GM23248 (cell line): ENCODE measurements at places on chromosomes 12 and 14. TPM values are rescaled to one million over a fixed set of nuclear protein-coding genes. Genes with fewer than 3 reads are reported as not detected.
A peak's percentile ranks its signal among the peaks of the same experiment; 100 is the strongest.

- H3K36me3 ChIP-seq, result peaks cover 25% of the 10 kb centered on the region
- no peak overlapping the region for H3K4me3 ChIP-seq
- H3K27me3 ChIP-seq, result no peaks in the 10 kb centered on the region
Measured at GRCh38 chr14:71701990-71702389, 230.2 kb upstream of the RGS6 start.

GRCh38 chr12:84738481-84738972 lies 174.1 kb downstream of the SLC6A15 start:
- H3K36me3 ChIP-seq, result no peaks in the 10 kb centered on the region
- peak; percentile 77 for DNase-seq
- peak overlapping the region; percentile 49 for H3K27ac ChIP-seq
- H3K4me1 ChIP-seq, result peaks cover 26% of the 10 kb centered on the region
- H3K4me3 ChIP-seq, result no peak overlapping the region

DNA sequence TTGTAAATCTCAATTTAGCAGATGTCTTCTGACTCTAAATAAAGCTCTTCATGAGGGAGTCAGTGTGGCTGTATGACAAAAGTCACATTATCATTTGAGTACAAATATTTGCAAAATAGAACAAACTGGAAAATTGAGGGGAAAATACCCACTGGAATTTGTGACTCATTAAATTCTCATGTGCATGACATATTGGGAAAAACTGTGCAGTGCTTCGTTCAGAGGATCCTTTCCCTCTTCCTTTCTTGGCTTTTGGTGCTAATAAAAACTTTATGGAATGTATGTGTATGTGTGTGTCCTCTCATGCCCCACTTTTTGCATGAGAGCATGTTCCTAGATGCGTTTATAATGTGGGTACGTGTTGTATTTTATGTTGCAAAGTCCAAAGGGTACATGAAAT lies 267.8 kb downstream of the KTN1 start:
- H3K36me3 ChIP-seq, result no peaks in the 10 kb centered on the region
- peak overlapping the region; percentile 37 for H3K27ac ChIP-seq
- H3K4me1 ChIP-seq, result peaks cover 36% of the 10 kb centered on the region
- no peak overlapping the region for H3K4me3 ChIP-seq

DNA sequence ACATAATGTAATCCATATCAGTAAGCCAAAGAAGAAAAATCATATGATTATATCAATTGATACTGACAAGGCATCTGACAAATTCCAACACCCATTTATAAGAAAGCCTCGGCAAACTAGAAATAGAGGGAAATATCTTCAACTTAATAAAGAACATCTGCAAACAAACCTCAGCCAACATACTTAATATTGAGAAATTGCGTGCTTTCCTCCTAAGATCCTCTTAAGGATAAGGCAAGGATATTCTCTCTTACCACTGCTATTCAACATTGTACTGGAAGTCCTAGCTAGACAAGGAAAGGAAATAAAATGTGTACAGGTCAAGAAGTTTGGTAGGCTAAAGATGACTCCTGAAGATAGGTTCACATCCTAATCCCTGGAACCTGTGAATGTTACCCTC lies 115.9 kb downstream of the DERA start:
- H3K4me1 ChIP-seq, result peaks cover 8% of the 10 kb centered on the region
- no peak overlapping the region for H3K27ac ChIP-seq
- H3K4me3 ChIP-seq, result no peak overlapping the region
- peak; percentile 64 for DNase-seq

DNA sequence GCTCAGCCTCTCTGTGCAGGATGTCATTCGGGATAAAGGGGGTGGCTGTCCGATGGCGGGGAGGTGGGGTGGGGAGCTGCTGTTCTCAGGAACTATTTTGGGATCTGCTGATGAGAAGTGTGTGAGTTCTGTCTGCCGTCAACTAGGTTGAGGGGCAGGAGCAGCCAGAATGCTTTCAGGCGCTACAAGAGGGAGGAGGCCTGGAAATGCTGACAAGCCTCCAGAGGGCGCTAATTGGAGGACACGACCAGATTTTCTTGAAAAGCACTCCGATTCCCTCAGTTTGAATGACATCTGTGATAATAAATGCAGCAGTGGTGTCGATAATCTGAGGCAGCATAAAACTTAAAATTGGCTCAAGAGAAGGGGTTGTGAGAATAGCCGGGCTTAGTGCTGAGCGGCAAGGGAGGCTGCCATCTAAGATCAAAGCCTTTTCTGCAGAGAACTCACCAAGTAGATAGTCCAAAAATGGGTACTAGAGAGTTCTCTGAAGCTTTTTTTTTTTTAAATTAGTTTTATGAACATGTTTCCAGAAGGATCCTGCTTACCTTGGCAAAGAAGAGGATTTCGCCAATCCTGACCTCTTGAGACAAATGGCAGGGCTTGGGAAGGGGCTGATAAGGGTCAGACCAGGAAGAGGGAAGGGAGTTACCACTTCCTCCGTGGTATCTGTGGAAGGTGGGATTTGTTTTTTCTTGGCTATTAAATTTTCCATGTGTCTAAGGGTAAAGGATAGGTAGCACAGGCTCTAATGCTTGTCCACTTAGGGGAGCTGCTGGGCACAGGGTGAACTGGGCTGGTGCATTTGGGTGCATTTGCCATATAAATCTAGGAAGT lies 94.4 kb downstream of the CRACR2A start:
- no peak overlapping the region for H3K27ac ChIP-seq
- H3K4me1 ChIP-seq, result no peaks in the 10 kb centered on the region
- H3K27me3 ChIP-seq, result no peaks in the 10 kb centered on the region
- DNase-seq, result peak; percentile 55

DNA sequence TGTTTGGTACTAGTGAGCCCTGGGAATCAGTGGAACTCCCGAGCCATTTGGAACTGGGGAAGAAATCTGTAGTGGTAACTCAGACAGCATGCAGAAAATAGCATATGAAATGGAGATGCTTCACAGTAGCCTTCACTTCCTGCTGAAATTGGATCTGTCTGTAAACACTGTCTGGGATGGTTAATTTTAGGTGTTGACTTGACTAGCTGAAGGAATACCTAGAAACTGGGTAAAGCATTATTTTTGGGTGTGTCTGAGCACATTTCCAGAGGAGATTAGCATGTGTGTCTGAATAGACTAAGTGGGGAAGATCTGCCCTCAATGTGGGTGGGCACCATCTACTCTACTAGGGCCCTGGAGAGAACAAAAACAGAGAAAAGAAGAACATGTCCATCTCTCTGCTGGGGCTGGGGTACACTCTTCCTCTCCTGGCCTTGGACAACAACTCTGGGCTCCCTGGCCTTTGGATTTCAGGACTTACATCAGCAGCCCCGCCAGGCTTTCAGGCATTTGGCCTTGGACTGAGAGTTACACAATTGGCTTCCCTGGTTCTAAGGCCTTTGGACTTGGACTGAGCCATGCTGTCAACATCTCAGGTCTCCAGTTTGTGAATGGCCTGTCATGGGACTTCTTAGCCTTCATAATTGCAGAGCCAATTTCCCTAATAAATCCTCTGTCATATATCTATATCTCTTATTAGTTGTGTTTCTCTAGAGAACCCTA lies 14.0 kb upstream of the CRADD start:
- H3K4me3 ChIP-seq, result no peak overlapping the region
- no peaks in the 10 kb centered on the region for H3K4me1 ChIP-seq
- no peaks in the 10 kb centered on the region for H3K27me3 ChIP-seq

GRCh38 chr14:85223667-85224066 lies 306.3 kb upstream of the FLRT2 start:
- no peak for DNase-seq
- no peaks in the 10 kb centered on the region for H3K4me1 ChIP-seq

DNA sequence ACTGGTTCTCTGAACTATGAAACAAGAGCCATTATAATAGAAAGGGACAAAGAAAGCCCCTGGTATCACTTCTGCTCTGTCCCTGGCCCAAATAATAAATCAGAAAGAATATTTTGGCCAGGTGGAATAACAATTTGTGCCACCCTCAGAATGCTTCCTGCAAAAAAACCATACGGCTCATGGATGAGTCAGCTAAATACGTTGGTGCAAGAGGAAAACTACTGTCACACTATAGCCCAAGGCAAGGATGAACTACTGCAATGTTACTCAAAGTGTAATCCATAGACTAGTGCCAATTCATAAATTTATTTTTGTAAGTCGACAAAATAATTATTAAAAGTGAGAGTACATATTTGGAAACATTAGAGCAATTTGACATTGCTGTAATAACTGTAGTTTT lies 68.2 kb downstream of the ANKS1B start:
- no peak overlapping the region for H3K4me3 ChIP-seq
- H3K27me3 ChIP-seq, result no peaks in the 10 kb centered on the region
- H3K4me1 ChIP-seq, result peaks cover 11% of the 10 kb centered on the region
- peak; percentile 15 for DNase-seq
- H3K36me3 ChIP-seq, result no peaks in the 10 kb centered on the region

DNA sequence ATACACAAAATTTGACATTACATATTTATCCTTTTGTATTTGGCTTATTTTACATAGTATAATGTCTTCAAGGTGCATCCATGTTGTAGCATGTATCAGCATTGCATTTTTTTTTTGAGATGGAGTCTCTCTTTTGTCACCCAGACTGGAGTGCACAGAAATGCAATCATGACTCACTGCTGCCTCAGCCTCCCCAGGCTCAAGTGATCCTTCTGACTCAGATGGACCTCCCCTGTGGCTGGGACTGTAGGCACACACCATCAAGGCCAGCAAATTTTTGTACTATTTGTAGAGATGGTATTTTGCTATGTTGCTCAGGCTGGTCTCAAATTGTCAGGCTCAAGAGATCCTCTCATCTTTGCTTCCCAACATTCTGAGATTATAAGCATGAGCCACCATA lies 214.4 kb upstream of the ALG10B start:
- no peaks in the 10 kb centered on the region for H3K36me3 ChIP-seq
- H3K27ac ChIP-seq, result no peak overlapping the region
- DNase-seq, result no peak

- no peaks in the 10 kb centered on the region for H3K36me3 ChIP-seq
- no peak for DNase-seq
- H3K4me3 ChIP-seq, result no peak overlapping the region
- H3K4me1 ChIP-seq, result 0 out of 2 replicates have a peak, but pooled peaks cover 4% of the 10 kb centered on the region
- H3K27me3 ChIP-seq, result no peaks in the 10 kb centered on the region
Measured at GRCh38 chr12:78418919-78419318, 445.7 kb upstream of the SYT1 start.

DNA sequence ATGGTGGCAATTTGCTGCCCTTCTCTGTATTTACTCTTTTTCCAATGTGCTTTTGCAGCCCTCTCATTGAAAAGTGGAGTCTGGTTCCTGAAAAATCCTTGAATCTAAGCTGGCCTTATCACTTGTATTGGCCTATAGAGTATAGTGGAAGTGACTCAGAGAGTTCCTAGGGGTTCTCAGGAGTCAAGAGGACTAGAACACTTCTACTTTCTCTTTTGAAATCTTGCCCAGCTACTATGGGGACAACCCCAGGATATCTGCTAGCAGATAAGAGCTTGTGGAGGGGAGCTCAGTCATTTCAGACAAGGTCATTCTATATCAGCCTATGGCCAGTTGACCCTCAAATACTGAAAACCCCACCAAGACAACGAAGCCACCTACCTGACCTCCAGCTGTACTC lies 26.7 kb upstream of the WSCD2 start:
- H3K4me3 ChIP-seq, result no peak overlapping the region
- no peak overlapping the region for H3K27ac ChIP-seq
- no peak for DNase-seq
- H3K36me3 ChIP-seq, result no peaks in the 10 kb centered on the region

- H3K4me1 ChIP-seq, result no peaks in the 10 kb centered on the region
- no peaks in the 10 kb centered on the region; the same call in 1 of the 2 replicates for H3K27me3 ChIP-seq
- H3K36me3 ChIP-seq, result no peaks in the 10 kb centered on the region
- H3K27ac ChIP-seq, result no peak overlapping the region
- DNase-seq, result no peak
- H3K4me3 ChIP-seq, result no peak overlapping the region
Measured at GRCh38 chr12:22916815-22917214, 291.8 kb downstream of the ETNK1 start.

- peak overlapping the region; percentile 20; the same call in 1 of the 2 replicates for H3K4me3 ChIP-seq
- H3K4me1 ChIP-seq, result peaks cover 25% of the 10 kb centered on the region
- H3K36me3 ChIP-seq, result no peaks in the 10 kb centered on the region
- DNase-seq, result peak; percentile 88
Measured at GRCh38 chr12:85626001-85626783, 210.0 kb downstream of the RASSF9 start.

- no peak overlapping the region for H3K4me3 ChIP-seq
- no peaks in the 10 kb centered on the region for H3K36me3 ChIP-seq
- H3K27me3 ChIP-seq, result no peaks in the 10 kb centered on the region
- no peaks in the 10 kb centered on the region for H3K4me1 ChIP-seq
- DNase-seq, result no peak
Measured at GRCh38 chr12:113658006-113658655, 186.5 kb upstream of the LHX5 start.

- no peaks in the 10 kb centered on the region for H3K36me3 ChIP-seq
- DNase-seq, result no peak
- H3K27ac ChIP-seq, result no peak overlapping the region
- no peaks in the 10 kb centered on the region for H3K27me3 ChIP-seq
- no peaks in the 10 kb centered on the region for H3K4me1 ChIP-seq
Measured at GRCh38 chr14:90602088-90602687, 205.4 kb downstream of the CALM1 start.

DNA sequence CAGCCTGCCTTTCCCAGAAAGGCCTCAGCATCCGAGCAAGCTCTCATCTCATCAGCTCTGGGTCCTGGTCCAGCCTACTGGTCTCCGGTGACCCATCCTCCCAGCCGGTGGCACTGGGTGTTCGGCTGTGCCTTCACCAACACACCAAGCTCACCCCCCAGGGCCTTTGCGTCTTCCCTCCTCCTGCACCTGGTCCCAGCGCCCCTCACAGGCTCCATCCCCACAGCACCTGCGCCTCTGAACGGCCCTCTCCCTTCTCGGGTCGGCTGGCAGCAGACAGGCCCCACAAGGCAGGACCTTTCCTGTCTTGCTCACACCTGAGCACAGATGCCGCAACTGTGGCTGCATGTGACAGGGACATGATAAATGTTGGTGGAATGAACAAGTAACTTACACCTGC lies 13.1 kb downstream of the P2RX2 start:
- H3K4me1 ChIP-seq, result no peaks in the 10 kb centered on the region
- no peak for DNase-seq
- H3K27ac ChIP-seq, result no peak overlapping the region
- no peak overlapping the region for H3K4me3 ChIP-seq
- no peaks in the 10 kb centered on the region; the same call in 1 of the 2 replicates for H3K36me3 ChIP-seq
- H3K27me3 ChIP-seq, result no peaks in the 10 kb centered on the region

IL31 gene
- not detected in 2 replicates for total RNA-seq

P2RX7 gene
- total RNA-seq, result under 0.01 and 0.54 TPM in 2 replicates

LARP4 gene
- total RNA-seq, result 17.4 and 27.1 TPM in 2 replicates

ALKBH1 gene
- 13.2 and 13.4 TPM in 2 replicates for total RNA-seq

NEUROD4 gene
- not detected in 2 replicates for total RNA-seq

TAS2R20 gene
- total RNA-seq, result 1.8 and 2.5 TPM in 2 replicates

TMEM119 gene
- 58.6 and 93.2 TPM in 2 replicates for total RNA-seq
